Transverse colon (tissue), 4 donors: ENCODE measurements at places on chromosomes 1 and 21. TPM values are rescaled to one million over a fixed set of nuclear protein-coding genes. Genes with fewer than 3 reads are reported as not detected.

GRCh38 chr1:37822906-37823815 lies 15.2 kb upstream of the YRDC start:
- no peak overlapping the region for H3K27ac ChIP-seq
- no peaks in the 10 kb centered on the region for H3K27me3 ChIP-seq
- no peaks in the 10 kb centered on the region for H3K4me1 ChIP-seq
- H3K4me3 ChIP-seq, result no peak overlapping the region
- no peaks in the 10 kb centered on the region for H3K36me3 ChIP-seq
- DNase-seq, result no peak

- H3K27ac ChIP-seq, result peak overlapping the region; percentile 98
- peak overlapping the region; percentile 90 for H3K4me3 ChIP-seq
- H3K27me3 ChIP-seq, result no peaks in the 10 kb centered on the region
- no peaks in the 10 kb centered on the region for H3K36me3 ChIP-seq
These were observed 694 bp downstream of the MEAF6 start for GRCh38 chr1:37513795-37514349.

GRCh38 chr1:113917400-113918082 lies 11.6 kb upstream of the HIPK1 start:
- peaks cover 7% of the 10 kb centered on the region for H3K4me1 ChIP-seq
- no peaks in the 10 kb centered on the region for H3K36me3 ChIP-seq
- H3K27me3 ChIP-seq, result no peaks in the 10 kb centered on the region
- DNase-seq, result no peak
- H3K27ac ChIP-seq, result no peak overlapping the region

- no peak overlapping the region for H3K4me3 ChIP-seq
- no peaks in the 10 kb centered on the region for H3K36me3 ChIP-seq
- H3K27me3 ChIP-seq, result no peaks in the 10 kb centered on the region
- H3K4me1 ChIP-seq, result no peaks in the 10 kb centered on the region
- DNase-seq, result no peak
These were observed 124.5 kb downstream of the TBX15 start for GRCh38 chr1:118863688-118864087.

OR2T33 gene
- not detected for total RNA-seq
